Suprapubic skin (tissue), 4 donors: ENCODE measurements at places on chromosomes 2 and 18. TPM values are rescaled to one million over a fixed set of nuclear protein-coding genes. Genes with fewer than 3 reads are reported as not detected.

Gene NOL4
- not detected for total RNA-seq

Gene DSG4
- total RNA-seq = 20.9 TPM

Gene LYPD1
- not detected for total RNA-seq

Gene UNC80
- total RNA-seq = 0.04 TPM

Gene ASB18
- not detected for total RNA-seq
